ENCODE measurements at places on chromosomes 16 and 17.

DNA sequence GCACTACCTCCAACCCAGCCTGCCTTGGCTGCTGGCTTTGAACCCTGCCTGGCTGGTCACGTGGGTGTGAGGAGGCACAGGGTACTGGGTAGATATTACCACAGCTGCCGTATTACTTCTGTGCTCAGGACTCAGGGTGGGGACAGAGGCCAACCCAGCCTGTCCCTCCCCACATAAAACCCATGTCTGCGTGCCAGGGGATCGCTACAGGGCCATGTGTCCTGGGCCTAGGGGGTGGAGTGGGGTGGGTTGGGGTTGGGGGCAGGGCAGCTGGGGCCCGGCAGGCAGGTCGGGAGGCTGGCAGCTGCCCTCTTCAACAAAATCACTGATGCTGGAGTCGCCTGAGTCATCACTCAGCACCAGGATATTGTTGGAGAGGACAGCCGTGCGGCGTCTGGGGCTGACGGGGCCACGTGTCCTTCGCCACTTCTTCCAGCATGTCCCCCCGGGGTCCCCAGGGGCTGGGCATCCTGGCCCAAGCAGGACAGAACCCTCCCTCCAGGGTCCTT, 39.7 kb upstream of the PVALEF start:
- no peak for DNase-seq

DNA sequence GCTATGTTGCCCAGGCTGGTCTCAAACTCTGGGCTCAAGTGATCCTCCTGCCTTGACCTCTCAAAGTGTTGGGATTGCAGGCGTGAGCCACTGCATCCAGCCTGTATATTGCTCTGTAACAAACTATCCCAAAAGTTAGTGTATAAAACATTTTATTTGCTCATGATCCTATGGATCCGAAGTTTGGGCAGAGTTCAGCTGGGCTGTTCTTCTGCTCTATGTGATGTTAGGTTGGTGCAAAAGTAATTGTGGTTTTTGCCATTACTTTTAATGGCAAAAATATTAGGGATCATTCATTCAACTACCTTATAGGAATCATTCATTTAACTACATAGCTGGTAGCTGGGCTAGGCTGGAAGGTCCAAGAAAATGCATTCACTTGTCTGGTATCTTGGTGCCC, 12.8 kb upstream of the WFIKKN2 start:
- no peak for DNase-seq

- DNase-seq: no peak
Measured at GRCh38 chr17:3985846-3986245, 21.6 kb upstream of the ATP2A3 start.

- no peak for DNase-seq
Measured at GRCh38 chr16:49544828-49545227, 171.2 kb downstream of the C16orf78 start.

GRCh38 chr17:52383493-52384100, 225.1 kb upstream of the CA10 start:
- DNase-seq: no peak

- no peak for DNase-seq
Measured at GRCh38 chr16:58280846-58281301, 14.0 kb downstream of the PRSS54 start.

GRCh38 chr17:78493450-78493849, 83.7 kb downstream of the DNAH17 start:
- no peak for DNase-seq

DNA sequence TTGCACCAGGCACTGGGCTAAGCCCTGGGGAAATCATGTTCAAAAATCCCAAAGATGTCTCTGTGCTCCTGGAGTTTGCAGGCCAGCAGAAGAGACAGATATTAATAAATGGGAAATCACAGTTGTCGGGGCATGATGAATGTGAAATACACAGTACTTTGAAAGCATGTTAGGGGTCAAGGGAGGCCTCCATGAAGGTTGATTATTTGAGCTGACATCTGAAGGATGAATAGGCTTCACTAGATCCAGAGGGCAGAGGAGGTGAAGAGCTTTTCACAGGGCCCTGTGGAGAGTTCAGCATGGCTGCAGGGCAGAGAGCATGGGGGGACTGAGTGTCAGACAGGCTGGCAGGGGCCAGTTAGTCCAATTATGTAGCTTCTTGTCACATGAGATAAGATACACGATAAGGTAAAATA, 2.6 kb downstream of the ANKRD40CL start:
- no peak for DNase-seq

GRCh38 chr16:23318639-23319038, 16.5 kb downstream of the SCNN1B start:
- DNase-seq: no peak

DNA sequence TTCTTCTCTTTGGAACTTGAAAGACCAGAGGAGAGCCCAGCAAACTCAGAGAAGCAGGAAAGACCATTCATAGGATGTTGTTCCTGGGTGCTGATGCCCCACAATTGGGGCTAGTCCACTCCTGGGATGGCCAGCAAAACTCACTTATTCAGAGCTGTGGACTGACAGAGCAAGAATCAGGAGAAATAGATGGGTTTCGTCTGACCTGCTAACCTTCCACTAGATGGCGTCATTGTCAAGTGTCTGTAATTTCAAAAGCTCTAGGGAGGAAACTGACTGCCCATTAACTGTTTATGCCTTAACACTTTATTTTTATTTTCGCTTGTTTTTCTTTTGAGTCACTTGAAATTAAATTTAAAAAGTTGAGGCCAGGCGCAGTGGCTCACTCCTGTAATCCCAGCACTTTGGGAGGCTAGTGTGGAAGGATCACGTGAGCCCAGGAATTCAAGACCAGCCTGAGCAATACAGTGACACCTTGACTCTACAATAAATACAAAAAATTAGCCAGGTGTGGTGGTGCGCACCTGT, 28.7 kb upstream of the MILR1 start:
- DNase-seq: no peak

Measured in stimulated activated CD4-positive, alpha-beta T cell treated with anti-CD3 and anti-CD28 coated beads, Interleukin-15, amount 100 ng/mL, for 1 hour (primary cell).